CD4-positive, alpha-beta T cell treated with Interferon gamma for 1 hour (primary cell): ENCODE measurements at places on chromosomes 7 and 10.

GRCh38 chr7:2928256-2928612, 84.1 kb upstream of the GNA12 start:
- no peak for DNase-seq

DNA sequence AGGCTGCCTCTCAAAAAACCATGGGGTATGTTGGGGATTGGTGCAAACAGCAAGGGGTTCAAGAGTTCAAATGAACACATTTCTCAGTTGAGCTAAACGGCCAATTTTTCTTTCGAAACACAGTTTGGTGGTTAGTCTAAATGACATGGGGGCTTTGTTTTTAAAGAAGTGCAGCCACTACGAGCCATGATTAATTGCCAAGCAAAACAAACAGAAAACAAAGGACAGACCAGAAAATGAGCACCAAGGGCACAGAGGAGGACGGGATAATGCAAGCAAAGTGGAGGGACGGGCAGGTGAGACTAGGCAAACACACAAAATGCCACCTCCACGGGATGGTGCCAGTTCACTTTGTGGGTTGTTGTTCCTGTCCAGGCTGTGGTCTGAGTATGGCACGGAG, 64.5 kb upstream of the PDLIM1 start:
- no peak for DNase-seq

DNA sequence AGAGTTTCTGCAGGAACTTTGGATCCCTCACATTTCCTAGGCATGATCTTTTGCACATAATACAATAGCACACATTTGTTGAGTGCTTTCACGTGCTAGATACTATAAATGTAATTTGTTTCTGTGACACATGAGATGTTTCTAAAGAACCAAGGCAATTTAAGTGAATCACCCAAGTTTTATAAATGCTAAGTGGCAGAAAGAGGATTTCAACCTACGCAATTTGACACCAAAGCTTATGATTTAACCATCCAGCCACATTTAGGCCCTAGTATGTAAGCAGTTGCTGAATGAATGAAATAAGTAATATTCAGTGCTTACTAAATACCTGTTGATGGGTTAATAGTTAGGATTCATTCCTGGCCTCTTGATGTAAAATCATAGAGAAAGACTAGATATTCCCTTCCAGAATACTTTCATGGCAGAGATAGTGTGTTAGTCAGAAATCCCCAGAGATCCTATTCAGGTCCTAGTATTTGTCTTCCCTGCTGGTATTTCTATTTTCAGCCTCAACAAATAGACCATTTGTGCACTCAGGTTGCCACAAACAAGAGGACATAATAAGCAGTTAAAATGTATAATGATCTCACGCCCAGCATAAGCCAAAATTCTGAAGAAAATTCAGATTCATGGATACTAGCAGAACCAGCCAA, 572.6 kb downstream of the IPMK start:
- DNase-seq = no peak

DNA sequence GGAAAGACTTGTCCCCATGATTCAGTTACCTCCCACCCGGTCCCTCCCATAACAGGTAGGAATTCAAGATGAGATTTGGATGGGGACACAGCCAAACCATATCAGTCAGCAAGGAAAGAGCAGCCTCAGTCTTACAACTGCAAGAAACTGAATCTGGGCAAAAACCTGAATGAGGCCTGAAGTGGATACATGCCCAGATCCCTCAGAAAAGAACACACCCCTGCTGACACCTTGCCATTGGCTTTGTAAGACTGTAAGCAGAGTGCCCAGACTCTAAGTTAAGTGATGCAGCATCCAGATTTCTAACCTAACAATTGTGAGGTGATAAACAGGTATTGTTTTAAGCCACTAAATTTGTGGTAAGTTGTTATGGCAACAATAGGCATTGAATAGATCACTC, 670.8 kb downstream of the SORCS1 start:
- no peak for DNase-seq

DNA sequence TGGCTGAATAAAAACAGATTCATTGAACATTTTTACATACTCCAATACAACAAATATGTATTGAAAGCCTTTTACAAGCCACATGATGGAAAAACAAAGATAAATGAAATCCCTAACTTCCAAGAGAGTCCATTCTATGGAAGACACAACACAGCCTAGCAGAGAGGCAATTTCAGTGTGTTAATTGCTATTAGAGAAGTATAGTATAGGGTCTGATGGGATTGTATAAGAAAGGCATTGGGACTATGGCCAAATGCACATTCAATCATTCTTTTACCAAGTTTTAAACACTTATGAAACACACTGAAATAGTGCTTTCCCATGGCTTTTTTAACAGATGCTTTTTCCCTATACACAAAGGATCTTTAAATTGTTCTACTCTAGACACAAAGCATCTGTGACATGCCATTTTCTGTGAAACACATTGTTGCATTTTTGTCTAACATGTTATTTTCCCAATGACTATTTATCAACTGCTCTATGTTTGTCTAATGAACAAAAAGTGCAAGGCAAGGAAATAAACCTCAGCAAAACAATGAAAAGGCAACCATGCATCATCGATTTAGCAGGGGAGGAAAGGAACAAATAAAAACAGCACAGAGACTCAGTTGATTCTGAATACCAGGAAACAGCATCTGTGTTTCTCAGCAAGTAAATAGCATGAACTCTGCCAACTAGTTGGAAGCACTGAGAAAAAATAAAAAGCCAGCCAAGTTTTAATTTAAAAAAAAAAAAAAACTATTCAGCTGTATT, 42.4 kb upstream of the PHYHIPL start:
- DNase-seq = no peak

DNA sequence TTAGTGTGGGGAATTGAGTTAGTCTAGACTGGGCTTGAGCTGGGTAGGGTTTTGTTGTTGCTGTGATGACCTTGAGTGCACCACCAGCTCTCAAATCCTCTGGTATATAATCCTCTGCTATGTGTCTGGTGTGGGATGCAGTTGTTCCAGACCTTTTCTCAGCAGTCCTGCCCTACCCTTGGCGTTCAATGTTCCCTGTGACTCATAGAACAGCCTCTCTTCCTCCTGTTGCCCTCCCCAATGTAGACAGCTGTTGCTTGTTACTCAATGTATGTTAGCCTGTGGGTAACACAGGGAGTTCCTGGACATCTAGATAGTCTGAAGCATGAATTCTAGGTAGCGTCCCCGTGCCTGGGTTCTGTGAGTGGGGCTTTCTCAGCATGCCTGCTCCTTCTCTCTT, 19.8 kb downstream of the ACBD7 start:
- no peak for DNase-seq

DNA sequence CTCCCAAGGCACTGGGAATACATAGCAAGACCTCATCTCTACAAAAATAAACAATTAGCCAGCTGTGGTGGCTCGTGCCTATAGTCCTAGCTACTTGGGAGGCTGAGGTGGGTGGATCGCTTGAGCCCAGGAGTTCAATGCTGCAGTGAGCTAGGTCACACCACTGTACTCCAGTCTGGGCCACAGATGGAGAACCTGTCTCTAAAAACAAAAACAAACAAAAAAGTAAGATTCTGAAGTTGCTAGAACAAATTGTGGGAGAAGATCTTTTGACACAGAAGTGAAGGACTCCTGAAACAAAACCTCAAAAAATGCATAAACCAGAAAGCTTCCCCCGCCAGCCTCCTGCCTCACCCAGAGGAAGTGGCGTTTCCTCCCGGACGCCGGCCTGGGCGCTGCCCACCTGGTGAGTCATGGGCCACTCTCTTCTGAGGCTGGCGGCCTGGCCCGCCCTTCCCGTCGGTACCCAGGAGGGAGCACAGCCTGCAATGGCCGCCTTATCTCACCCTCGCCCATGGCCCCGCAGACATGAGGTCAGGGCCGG, 25.4 kb upstream of the ELN start:
- DNase-seq = peak; percentile 65

DNA sequence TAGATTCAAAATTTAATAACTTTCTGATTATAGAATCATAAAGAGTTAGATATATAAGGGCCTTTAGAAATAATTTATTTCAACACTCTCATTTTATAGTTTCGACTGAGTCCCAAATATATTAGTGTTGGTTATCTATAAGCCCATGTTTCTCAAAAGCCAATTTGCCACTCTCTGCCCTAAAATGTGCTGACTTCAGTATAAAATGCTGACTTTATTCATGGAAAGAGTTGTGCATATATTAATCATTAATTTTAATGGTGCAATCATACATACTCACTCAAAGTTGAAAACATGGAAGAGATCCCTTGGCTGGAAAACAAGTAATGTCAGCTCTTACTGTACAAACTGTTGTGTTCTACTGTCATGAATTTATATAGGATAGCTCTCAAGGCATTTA, 19.4 kb downstream of the ZWINT start:
- no peak for DNase-seq

DNA sequence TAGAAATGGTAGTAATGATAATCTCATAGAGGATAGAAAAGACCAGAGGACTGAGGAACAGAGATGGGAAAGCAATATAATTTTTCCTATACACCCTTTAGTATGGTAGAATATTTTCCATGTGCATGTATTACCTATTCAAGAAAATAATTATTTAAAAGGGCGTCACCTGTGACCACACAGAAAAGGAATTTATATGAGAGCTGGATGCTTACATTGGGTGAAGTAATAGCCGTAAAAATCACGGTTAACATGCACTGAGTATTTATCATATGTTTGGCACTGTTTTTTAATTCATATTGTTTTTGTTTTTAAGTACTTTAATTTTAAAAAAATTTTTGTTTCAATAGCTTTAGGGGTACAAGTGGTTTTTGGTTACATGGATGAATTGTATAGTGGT, 195.1 kb downstream of the IPMK start:
- DNase-seq = no peak

DNA sequence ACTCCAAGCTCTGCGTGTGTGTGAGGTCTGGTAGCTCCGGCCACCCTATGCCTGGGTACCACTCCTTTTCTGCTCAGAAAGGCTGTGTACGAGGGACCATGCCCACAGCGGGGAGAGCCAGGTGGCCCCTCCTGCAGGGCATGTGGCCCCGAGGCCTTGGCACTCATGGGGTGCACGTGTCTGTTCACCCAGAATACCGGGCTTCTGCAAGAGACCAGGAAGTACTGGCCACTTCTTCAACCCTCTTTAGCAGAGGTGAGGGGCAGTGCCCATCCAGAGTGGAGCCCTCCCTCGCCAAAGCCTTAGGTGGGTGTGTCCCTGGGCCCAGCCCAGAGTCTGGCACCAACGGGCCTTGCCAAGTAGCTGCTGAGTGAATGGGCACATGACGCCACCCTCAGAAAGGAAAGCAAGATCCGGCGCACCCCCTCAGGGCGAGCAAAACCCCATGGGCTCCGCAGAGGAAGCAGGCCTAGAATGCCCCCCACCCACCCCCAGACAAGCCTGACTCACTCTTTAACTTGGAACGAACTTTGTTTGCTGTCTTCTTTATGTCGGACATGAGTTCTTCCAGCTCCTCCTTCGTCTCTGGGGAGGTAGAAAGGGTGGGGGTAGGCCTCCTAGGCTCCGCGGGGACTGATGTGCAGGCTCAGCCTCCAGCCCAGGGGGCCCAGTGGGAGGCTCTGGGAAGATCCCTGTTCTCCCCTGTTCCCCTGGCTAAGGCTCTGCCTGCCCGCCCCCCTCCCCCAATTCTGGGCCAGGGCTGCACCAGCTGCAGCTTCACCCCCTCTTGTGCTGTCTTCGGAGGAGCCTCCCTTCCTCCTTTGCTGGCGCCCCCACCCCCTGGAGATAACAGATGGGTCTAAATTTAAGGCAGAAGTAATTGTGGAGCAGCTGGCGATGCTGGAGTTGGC, 14.6 kb downstream of the STX1A start:
- DNase-seq = no peak

GRCh38 chr10:85491652-85492051, 874.9 kb downstream of the GRID1 start:
- no peak for DNase-seq

GRCh38 chr7:30815951-30816644, 44.9 kb downstream of the MINDY4 start:
- no peak for DNase-seq

- DNase-seq = no peak
Measured at GRCh38 chr7:92655346-92655884, 65.2 kb upstream of the FAM133B start.

- DNase-seq = no peak
Measured at GRCh38 chr7:146002431-146003078, 114.0 kb upstream of the CNTNAP2 start.

DNA sequence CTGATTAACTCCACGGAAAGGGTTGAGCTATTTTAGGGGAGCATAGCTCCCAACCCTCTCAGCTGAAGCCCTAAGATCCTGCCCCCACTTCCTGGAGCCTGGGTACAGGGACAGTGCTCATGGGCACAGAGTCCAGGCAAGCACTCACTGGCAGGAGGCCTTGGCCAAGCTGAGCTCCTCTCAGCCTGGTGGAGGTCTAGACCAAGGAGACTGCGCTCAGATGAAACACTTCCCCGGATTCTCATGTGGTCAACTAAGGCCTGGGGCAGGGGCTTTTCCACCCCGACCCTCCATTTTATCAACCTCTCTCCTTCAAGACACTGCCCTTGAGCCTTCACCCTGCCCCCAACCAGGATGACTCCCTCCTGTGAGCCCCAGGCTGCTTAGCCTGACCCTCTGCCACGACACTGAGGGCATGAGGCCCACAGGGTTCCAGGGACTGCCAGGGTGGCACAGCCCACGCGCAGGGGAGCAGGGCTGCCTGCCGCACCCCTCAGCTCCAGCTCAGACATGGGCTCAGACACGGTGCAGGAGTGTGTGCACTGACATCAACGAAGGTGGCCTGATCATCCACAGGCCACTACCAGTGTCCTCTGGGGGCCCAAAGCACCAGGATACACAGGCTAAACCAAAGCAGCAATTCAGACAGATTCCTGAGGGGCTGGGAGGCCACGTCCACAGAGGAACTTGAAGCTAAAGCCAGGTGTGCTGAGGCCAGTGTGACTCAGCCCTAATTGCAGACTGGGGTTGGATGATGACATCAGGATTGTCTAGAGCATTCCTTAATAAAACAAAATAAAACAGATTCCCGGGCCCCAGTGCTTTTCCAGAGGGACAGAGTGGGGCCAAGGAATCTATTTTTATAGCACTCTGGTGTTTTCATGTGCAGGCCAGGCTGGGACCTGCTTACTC, 18.8 kb downstream of the CHAT start:
- no peak for DNase-seq
